ENCODE measurements at places on chromosomes 12 and 14. TPM values are rescaled to one million over a fixed set of nuclear protein-coding genes. Genes with fewer than 3 reads are reported as not detected.

DNA sequence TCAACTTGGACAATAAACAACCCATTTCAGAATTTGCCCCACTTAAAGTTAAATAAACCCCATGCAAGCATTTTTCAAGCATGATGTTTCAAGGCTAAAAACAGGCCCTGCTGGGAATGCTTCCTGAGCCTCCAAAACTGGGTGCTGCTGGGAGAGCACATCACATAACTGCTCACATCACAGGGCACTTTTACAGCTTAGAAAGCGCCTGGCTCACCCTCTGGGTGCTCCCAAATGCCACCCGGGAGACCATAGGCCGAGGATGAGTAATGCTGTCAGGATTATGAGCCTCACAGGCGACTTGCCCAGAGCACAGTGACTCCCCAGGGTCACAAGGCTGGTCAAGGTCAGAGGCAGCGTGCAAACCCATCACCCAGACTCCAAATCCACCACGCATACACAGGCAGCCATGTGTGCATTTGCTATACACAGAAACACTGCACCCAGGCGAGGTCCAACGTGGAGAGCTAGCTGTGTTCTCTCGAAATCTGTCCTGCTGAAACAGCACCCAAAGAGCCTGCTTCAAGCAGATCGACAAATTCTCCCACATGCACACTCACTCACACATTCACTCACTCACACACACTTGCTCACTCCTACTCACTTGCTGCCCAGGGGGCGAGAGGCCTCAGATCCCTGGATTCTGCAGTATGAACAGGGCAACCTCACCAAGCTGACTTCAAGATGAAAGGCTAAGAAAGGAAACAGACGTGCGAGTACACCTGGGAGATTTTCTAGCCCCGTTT, 58.7 kb downstream of the ITPK1 start:
- DNase-seq: peak; percentile 39

DNA sequence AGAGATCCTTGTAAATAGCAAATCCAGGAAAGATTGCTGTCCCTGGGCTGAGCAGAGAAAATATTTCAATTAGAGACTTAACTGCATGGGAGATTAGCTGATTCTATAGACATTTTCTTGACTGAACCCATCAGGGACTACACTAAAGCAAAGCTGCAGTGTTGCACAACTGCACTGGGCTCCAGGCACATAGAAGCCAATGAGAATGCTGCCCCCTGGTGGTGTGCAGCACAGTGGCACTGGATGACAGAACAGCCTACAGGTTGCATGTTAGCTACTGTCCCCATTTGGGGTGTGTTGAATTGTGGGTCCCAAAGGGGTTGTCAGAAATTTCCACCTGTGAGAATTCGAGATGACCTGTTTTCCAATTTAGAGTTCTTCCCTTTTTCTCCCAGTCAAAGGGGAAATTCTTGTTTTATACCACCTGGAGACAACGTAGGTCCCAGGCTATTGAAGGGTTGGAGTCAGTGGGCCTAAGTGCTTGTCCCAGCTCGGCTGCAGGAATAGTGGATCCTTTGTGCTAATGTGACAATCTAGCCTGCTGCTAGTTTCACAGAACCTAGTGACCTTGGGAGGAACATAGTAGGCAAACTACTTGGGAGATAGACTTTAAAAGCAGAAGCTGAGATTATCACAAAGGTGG, 114.7 kb downstream of the SLC8A3 start:
- peak; percentile 82 for DNase-seq

Gene LRTM2
- total RNA-seq: not detected

- no peak for DNase-seq
Observed at GRCh38 chr14:51310505-51310944, 70.5 kb downstream of the TMX1 start.

- DNase-seq: no peak
Observed at GRCh38 chr14:96249029-96249428, 7.0 kb upstream of the BDKRB1 start.

DNA sequence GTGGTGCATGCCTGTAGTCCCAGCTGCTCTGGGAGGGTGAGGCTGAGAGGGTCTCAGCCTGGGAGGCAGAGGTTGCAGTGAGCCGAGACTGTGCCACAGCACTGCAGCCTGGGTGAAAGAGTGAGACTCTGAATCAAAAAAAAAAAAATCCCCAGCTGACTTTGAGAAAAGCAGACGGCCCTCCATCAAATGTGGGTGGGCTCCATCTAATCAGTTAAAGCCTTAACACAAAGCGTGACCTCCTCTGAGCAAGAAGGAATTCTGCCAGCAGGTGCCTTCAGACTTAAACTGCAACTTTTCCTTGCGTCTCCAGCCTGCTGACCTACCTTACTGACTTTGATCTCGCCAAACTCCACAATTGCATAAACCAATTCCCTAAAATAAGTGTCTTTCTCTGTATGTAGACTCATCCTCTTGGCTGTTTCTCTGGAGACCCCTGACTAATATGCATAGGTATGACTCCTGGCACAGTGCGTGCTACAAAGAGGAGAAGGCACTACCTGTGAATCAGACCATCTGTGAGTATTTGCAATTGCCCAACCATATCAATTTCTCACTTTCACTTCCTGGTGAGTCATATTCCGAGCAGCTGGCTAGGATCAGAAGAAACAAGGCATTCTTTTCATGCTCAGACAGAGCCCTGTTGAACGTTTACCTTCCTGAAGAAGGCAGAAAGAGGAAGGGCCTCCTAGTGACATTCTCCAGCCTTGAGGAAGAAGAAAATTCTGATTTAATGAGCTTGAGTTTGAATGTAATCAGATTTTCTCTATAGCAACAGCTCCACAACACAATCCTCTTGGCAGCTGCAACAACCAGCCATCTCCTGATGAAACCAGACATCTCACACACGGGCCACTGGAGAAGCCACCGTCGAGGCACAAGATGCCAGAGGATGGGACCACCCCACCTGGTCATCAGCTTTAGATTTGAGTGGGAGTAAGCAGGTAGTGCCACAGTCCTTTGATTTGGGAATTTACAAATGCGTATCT, 54.3 kb downstream of the CLMN start:
- DNase-seq: no peak

GRCh38 chr12:117155278-117156060, 34.8 kb downstream of the FBXO21 start:
- peak; percentile 66 for DNase-seq

Gene POTEM
- not detected for total RNA-seq

- DNase-seq: no peak
Observed at GRCh38 chr12:79707830-79708229, 17.1 kb upstream of the PAWR start.

Gene GLIPR1L1
- total RNA-seq: not detected

Gene ARPC3
- total RNA-seq: 174 TPM

DNA sequence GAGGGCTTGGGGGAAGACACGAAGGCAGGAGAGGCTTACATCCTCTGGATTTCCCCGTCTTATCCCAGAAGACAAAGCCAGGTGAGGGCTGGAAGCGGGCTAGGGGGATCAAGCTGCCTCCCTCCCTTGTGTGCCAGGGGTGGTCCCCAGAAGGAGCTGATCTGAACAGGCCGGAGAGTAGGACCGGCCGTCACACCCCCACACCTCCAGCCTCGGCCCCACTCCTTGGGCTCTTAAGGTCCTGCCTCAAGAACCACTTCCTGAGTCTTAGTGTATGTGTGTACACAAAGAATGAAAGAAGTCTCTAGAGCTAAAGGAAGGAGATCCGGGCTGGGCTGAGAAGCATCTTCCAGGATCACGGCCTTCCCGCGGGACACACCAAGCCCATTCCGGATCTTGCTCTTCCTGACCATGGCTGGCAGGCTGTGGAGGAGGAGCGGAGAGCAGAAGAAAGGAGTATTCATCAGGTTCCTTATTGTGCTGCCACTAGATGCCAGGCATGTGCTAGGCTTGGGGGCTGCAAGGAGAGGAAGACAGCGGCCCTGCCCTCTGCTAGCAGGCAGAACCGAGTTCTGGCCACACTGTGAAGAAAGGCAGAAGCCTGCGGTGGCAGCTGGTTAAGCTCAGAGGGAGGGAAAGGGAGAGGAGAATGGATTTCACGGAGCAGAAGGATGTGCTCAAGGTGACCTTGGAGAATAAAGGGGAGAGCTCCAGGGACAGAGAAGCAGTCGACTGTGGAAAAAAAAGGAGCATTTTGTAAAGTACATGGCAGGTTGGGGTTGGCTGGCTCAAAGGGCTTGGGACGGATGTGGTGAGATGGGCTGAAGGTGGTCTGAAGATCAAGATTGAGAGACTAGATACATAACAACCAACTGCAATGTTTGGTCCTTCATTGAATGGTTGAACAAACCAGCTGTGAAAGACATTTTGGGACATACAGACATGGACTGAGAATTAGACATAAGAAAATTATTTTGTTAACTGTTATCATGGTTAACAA, 1.3 kb upstream of the CD63 start:
- peak; percentile 67 for DNase-seq

GRCh38 chr12:44930972-44931600, 55.0 kb upstream of the NELL2 start:
- DNase-seq: no peak

Gene AQP6
- total RNA-seq: not detected

- no peak for DNase-seq
Observed at GRCh38 chr14:24863968-24864684, 185.8 kb downstream of the STXBP6 start.

Gene NOXRED1
- 1.1 TPM for total RNA-seq

GRCh38 chr14:95286645-95287044, 33.1 kb downstream of the CLMN start:
- DNase-seq: no peak

GRCh38 chr12:95694136-95694535, 96.4 kb downstream of the NTN4 start:
- peak; percentile 74 for DNase-seq

DNA sequence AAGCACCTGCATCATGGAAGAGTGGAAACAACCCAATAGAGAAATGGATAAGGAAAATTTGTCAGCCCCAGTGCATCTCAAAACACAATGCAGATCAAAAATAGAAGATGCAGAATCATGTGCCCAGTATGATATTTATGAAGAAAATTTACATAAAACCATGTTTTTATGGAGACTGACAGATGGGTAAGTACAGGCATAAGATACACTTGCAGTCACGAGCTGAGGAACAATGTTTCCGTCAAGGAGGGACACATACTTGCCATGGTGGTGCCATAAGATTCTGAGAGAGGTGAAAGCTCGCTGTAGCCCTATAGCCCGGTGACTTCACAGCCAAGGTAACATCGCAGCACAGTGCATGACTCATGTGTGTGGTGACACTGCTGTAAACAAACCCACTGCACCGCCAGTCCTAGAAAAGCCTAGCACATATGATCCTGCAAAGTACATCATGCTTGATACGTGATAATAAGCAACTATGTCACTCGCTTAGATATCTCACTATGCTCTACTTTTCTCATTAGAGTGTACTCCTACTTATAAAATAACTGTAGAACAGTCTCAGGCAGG, 112.6 kb downstream of the RIMBP2 start:
- no peak for DNase-seq

Gene GZMB
- total RNA-seq: 2.4 TPM

DNA sequence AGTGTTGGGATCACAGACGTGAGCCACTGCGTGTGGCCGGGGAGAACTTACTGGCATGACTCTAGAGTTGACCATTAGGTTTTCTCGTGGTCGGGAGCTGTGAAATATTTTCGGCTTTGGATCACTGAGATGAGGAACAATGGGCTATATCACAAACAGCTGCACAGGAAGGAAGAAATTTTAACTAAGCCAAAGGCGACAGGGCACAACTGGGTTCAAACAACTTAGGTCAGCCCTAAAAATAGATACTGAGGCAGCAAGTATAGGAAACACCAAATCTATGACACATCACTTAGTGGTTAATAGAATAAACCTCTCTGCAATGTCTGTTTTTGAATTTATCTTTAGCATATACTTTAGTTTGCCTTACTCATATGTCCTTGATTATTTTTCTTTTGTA, 162.9 kb downstream of the LRIG3 start:
- DNase-seq: no peak

Gene SERPINA1
- total RNA-seq: 311 TPM

GRCh38 chr12:29405561-29405960, 24.6 kb upstream of the ERGIC2 start:
- no peak for DNase-seq

- DNase-seq: no peak
Observed at GRCh38 chr14:89260898-89261297, 156.1 kb downstream of the FOXN3 start.

DNA sequence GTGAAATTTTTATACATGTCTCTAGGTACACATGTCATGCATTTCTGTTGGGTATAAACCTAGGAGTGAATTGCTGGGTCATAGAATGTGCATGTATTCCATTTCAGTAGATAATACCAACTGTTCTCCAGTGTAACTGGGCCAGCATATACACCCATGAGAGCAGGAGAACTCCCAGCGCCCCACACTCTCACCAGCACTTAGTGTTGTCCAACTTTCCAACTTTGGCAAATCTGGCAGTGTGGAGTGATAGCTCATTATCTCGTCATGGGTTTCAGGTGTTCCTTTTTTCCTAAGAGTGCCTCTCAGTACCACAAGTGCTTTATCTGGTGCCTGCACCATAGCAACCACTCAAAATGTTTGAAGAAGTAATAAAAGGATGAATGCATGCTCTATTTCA, 40.1 kb downstream of the NGB start:
- DNase-seq: no peak

DNA sequence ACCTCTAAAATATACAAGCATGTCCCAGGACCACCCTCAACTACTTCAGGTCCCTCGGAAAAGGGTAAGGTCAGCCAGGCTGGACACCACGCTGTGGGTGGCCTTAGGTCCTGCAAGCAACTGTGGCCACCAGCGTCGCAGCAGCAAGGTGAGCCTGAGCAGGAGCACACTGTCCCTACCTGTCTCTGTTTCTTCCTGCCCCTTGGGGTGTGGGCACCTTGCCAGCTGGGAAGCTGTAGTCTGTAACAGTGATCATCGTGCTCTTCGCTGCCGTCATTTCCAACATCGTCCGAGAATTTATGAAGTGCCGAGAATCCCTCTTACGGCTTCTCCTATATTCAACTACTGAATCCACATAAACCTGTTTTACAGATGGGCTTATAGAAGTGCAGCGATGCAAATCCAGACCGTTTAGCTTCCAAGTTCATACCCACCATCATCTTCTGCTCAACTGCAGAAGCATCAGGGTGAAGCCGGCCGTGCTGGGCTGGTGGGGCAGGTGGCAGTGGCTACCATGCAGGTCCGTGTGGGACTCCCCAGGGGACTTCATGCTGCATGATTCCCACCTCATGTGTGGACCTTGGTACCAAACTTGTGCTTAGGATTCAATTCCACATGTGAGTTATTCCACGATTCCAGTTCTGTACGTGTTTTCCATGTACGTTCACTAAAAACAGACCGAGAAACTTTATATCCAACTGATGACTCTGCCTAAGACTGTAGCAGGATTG, 361.3 kb upstream of the SFSWAP start:
- DNase-seq: no peak

- DNase-seq: no peak
Observed at GRCh38 chr12:106831699-106832098, 57.2 kb downstream of the RIC8B start.

DNA sequence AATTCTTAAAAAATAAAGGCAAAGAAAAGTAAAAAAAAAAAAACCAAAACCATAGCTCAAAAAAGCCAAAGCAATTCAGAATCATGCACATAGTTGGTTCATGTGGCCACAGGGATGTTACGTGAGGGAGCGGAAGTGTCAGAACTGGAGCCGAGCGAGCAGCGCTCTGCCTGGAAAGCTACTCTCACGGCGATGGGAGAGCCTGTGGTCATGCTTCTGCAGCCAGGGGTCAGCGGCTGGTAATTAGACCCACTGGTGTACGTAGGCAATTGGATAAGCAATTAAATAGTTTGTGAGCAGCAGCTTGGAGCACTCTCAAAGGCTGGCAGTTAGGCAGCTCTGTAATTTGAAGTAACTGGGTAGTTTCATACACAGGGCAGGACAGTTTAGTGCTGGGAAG, 58.1 kb downstream of the TRHDE start:
- DNase-seq: no peak

GRCh38 chr12:108611884-108612415, 14.1 kb upstream of the TMEM119 start:
- DNase-seq: no peak

Gene TTC7B
- 72.8 TPM for total RNA-seq

- DNase-seq: no peak
Observed at GRCh38 chr12:24848941-24849477, 99.9 kb downstream of the BCAT1 start.

Data from mucosa of descending colon (tissue), 3 donors.